Stimulated activated CD8-positive, alpha-beta memory T cell treated with anti-CD3 and anti-CD28 coated beads, Interleukin-4, amount 100 ng/mL, for 1 hour (primary cell): ENCODE measurements at places on chromosomes 11 and 22.

- DNase-seq, result no peak
Observed at GRCh38 chr22:44842417-44842816, 90.0 kb downstream of the ARHGAP8 start.

DNA sequence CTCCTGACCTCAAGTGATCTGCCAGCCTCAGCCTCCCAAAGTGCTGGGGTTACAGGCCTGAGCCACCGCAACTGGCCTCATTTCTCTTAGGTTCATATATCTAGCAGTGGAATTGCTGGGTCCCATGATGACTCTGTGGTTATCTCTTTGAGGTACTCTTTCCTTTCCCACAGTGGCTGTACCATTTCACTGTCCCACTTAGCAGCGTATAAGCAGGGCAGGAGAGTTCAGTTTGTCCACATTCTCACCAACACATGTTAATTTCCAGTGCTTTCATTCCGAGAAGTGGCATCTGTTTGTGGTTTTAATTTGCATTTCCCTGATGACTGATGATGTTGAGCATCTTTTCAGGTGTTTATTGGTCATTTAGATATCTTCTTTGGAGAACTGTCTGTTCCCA is 16.4 kb downstream of the PRR5 start:
- DNase-seq, result no peak

DNA sequence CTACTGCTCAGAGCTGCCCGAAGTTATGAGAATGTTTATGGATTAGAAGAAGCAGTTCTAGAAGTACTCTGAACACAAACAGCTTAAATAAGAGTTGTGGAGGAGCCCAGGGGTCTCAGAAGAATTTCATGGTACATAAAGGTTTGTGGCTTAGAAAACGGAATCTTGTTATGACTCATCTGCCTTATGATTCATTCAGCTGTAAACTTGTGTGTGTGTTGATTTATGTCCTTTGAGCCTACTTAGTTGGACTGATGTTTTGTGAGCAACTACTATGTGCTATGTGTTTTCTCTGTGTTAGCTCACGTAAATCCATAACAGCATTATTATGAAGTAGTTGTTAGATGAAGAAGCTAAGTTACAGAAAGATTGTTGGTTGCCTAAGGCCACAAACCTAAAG is 203.7 kb downstream of the PGR start:
- no peak for DNase-seq

DNA sequence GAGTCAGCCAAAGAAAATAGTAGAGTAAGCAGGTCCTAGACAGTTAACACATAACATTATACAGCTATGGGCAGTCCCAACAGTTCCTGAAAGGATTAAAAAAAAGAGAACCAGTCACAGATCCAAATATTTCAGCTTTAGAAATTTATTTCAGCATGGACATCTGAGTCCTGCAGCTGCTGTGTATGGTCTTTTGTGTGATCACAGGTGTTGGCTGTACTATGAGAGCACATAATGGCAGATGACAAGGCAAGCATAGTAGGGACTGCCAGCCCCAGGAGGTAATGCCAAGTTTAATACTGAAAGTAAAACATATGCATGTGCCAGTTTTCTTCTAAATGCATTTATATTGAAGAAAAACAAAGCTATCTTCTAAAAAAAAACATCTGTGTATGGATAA is 158.1 kb downstream of the GRIA4 start:
- no peak for DNase-seq

DNA sequence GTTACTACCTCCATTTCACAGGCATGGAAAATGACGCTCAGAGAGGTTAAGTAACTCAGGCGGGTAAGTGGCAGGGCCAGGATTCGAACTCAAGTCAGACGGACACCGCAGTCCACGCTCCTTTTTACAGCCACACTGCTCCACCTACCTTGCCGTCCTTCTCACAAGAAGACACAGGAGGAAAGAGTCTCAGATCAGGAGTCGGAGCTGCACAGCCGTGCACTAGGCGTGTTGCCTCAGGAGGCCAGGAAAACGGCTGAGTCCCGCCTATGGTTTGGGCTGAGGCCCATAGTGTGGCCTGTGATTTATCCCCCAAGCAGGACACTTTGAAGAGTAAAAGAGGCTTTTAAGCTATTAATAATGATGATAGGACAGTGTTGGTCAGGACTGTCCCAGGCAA is 44.7 kb upstream of the CD5 start:
- DNase-seq, result no peak

GRCh38 chr11:77819921-77820564 is 479 bp downstream of the RSF1 start:
- peak; percentile 5 for DNase-seq

- no peak for DNase-seq
Observed at GRCh38 chr11:587546-587945, 11.3 kb downstream of the PHRF1 start.

DNA sequence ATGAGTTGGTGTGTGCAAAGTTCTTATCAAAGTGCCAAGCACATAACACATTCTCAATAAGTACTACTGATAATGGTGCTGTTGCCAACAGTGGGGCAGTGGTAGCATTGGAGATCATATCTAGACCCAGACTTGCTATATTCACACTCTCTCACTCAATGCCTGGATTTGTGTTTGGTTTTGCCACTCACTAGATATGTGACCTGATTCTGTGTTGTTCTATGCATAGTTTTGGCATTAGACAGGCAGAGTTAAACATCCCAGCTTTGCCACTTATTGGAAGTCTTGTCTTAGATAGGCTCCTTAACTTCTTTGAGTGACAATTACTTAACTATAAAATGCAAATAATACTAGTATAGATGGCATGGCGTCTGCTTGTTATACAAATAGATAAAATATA is 642.6 kb upstream of the CCDC179 start:
- DNase-seq, result no peak

DNA sequence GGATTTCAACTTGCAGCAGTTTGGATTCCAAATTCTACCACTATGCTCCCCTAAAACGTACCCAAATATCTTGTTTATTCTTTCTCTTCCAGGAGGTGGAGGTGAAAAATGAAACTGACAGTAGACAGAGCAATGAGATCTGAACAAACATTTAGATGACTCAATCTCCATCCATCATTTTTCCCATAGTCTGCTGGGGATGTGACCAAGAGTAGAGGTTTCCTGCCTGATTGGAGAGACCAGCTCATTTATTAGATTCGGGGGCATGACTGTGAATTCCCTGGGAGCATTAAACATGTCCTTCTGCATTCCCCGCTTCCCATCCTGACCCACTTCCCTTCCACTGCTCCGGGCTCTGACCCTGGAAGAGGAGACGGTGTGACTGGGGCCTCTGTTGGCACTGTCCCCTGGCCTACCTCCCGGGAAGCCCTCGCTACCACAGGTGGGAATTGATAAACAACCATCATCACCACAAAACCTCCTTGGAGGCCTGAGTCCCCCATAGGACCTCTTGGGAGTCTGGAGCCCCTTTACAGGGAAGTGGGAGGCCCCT is 20.3 kb downstream of the DKK3 start:
- no peak for DNase-seq
